ENCODE measurements at places on chromosomes 7 and 10. TPM values are rescaled to one million over a fixed set of nuclear protein-coding genes. Genes with fewer than 3 reads are reported as not detected.

The MACC1 gene
- 12.0 TPM for total RNA-seq

The IFIT2 gene
- 6.9 TPM for total RNA-seq

The PRPS1L1 gene
- total RNA-seq: not detected

The RADIL gene
- 9.3 TPM for total RNA-seq

The SLC39A12 gene
- not detected for total RNA-seq

The SAP25 gene
- total RNA-seq: 0.52 TPM

The GALNT17 gene
- total RNA-seq: not detected

The FAM241B gene
- total RNA-seq: 37.5 TPM

The ACADSB gene
- 2.8 TPM for total RNA-seq

The HEPACAM2 gene
- not detected for total RNA-seq

The PDE6C gene
- not detected for total RNA-seq

The TMEM229A gene
- not detected for total RNA-seq

The REEP3 gene
- 75.2 TPM for total RNA-seq

The RBM20 gene
- 1.3 TPM for total RNA-seq

The RBP3 gene
- total RNA-seq: not detected

The PRRT4 gene
- total RNA-seq: 0.69 TPM

The POLD2 gene
- total RNA-seq: 224 TPM

The EPO gene
- not detected for total RNA-seq

The MRPS33 gene
- total RNA-seq: 38.5 TPM

The FBXL13 gene
- not detected for total RNA-seq

The MAGI2 gene
- not detected for total RNA-seq

The PRKG1 gene
- total RNA-seq: 6.3 TPM

The FLNC gene
- total RNA-seq: 121 TPM

The FAM25A gene
- 11.4 TPM for total RNA-seq

The CYP2E1 gene
- total RNA-seq: 3.3 TPM

The IFRD1 gene
- 73.4 TPM for total RNA-seq

The METTL27 gene
- total RNA-seq: 0.35 TPM

The SCART1 gene
- total RNA-seq: 2.4 TPM

The GRID2IP gene
- total RNA-seq: not detected

The ZNF804B gene
- not detected for total RNA-seq

The GBX1 gene
- not detected for total RNA-seq

The TWIST1 gene
- 22.3 TPM for total RNA-seq

The HBP1 gene
- 17.6 TPM for total RNA-seq

The C1GALT1 gene
- total RNA-seq: 19.3 TPM

The PIP4K2A gene
- total RNA-seq: 20.2 TPM

The TLX1 gene
- not detected for total RNA-seq

The FUOM gene
- 33.3 TPM for total RNA-seq

The FGL2 gene
- not detected for total RNA-seq

The NME8 gene
- total RNA-seq: not detected

The STEAP2 gene
- 4.7 TPM for total RNA-seq

The BAIAP2L1 gene
- total RNA-seq: 30.5 TPM

The FGFR2 gene
- total RNA-seq: 0.17 TPM

The OPN1SW gene
- not detected for total RNA-seq

The PDZD7 gene
- total RNA-seq: 2.8 TPM

The TRDMT1 gene
- total RNA-seq: 1.3 TPM

The SEMA3E gene
- total RNA-seq: 5.9 TPM

The SEMA3D gene
- 4.8 TPM for total RNA-seq

The MAPK8 gene
- 21.5 TPM for total RNA-seq

The CYP3A5 gene
- total RNA-seq: not detected

The CCL26 gene
- total RNA-seq: 7.1 TPM

The AGBL3 gene
- total RNA-seq: 2.5 TPM

The SORCS1 gene
- 0.11 TPM for total RNA-seq

The C10orf67 gene
- total RNA-seq: 0.15 TPM

The NOM1 gene
- total RNA-seq: 28.5 TPM

The PLEKHS1 gene
- not detected for total RNA-seq

Measured in PC-3 (cell line).